ENCODE measurements at places on chromosomes 1 and 21.
A peak's percentile ranks its signal among the peaks of the same experiment; 100 is the strongest.

- DNase-seq: peak; percentile 36
Observed at GRCh38 chr1:112359961-112360767, 35.9 kb upstream of the CTTNBP2NL start.

- DNase-seq: no peak
Observed at GRCh38 chr1:180392020-180392419, 110.4 kb downstream of the ACBD6 start.

DNA sequence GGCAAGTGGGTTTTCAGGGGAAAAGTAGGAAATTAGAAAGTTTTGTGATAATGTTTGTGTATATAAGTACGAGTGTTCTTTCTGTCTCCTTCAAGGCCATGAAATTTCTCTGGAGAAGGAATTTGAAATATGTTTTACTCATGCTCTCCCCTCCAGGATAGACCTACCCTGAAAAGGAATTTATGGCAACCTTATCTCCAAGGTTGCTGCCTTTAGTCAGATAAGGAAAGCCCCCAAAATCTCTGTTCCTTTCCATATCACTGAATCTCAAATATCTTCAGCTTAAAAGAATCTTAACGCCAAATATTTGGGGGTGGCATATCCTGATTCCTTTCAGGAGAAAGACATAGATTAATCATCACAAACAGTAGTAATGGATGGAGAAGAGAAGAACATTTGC, 499 bp upstream of the C4BPB start:
- no peak for DNase-seq

DNA sequence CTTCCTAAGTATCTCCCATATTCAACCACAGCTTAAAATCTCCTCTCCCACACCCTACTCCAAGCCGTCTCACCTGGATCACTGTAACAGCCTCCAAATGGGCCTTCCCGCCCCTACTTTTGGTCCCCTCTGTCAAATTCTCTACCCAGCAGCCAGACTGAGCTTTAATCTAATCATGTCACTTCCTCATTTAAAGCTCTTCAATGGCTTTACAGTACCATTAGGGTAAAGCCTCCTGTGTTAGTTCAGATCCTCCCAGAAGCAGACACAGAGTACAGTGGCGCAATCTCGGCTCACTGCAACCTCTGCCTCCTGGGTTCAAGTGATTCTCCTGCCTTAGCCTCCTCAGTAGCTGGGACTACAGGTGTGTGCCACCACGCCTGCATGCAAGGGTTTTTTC, 46.8 kb upstream of the PSEN2 start:
- no peak for DNase-seq

DNA sequence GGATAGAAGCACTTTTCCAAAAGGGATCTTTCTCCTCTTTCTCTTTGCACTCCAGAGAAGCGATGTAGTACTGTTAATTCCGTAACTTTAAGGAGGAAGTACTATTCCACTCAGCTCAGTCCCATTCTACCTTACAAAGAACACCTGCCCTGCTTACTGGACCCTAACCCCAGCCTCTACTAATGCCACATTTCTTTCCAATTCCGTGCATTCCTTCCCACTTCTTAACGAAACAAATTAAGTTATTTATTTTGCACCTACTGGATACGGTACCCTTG, 511 bp downstream of the NDC1 start:
- DNase-seq: no peak

GRCh38 chr1:27713139-27713725, 12.5 kb upstream of the FAM76A start:
- no peak for DNase-seq

DNA sequence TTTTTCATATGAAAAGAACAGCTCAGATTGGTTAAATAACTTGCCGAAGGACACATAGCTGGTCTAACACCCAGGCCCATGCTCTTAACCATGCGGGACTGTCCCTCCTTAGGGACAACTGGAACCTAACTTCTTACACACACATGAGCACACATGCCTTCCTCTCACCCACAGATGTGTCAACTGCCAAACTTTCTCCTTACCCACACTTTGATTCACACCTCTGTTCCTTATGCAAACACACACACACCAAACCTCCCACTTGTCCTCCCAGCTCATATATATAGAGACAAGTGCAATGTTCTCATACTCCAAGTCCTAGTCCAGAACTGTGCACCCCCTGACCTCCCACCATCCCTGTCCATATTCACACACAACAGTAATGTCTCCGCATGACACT, 4.3 kb downstream of the RAB25 start:
- DNase-seq: no peak

DNA sequence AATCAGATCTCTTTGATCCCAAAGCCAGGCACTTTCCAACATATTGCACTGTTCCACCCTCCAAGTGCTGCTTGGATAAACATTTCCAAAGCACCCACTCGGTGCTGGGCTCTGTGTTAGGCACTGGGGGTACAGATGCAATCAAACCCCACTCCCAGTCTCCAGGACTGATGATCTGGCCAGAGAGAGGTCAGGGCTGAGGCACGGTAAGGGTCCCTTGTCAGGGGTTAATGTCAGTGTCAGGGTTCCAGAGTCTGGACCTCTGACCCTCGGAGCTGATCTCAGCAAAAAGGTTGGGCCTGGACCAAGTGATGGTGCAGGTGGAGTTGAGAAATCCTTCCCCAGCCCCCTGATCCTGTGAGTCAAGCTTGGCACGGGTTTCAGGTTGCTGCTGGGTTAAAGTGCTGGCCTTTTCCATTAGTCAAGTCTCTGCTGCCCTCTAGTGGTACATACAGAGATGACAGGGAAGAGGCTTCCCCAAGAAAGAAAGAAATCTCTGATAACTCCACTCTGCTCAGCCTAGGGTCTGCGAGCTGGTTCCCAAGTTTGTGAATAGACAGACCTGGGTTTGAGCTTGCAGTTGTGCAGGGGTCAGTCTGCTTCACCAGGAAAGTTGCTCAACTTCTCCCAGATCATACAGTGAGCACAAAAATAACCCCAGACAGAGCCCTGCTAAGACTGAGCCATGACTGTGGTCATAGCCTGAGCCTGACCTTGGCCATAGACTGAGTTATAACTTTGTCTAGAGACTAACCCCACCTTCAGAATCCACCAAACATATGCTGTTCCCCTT, 74.6 kb downstream of the DMRTA2 start:
- DNase-seq: peak; percentile 63

GRCh38 chr1:113758631-113759332, 504 bp downstream of the PHTF1 start:
- DNase-seq: peak; percentile 83

DNA sequence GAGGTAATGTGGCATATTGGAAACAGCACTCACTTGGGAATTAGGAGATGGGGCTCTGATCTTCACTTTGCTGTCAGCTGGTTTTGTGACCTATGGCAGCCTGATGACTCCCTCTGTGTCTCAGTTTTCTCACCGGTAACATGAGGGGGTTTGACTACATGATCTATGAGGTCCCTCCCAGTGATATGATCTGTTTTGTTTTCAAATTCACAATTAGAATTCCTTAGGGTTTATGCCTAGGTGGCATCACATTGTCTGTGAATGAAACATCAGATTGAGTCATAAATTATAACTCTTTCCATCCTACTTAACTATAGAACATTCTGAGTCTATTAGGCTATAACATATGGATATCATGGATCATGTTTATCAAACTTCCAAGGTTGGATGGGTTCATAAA, 386.6 kb downstream of the PTBP2 start:
- no peak for DNase-seq

DNA sequence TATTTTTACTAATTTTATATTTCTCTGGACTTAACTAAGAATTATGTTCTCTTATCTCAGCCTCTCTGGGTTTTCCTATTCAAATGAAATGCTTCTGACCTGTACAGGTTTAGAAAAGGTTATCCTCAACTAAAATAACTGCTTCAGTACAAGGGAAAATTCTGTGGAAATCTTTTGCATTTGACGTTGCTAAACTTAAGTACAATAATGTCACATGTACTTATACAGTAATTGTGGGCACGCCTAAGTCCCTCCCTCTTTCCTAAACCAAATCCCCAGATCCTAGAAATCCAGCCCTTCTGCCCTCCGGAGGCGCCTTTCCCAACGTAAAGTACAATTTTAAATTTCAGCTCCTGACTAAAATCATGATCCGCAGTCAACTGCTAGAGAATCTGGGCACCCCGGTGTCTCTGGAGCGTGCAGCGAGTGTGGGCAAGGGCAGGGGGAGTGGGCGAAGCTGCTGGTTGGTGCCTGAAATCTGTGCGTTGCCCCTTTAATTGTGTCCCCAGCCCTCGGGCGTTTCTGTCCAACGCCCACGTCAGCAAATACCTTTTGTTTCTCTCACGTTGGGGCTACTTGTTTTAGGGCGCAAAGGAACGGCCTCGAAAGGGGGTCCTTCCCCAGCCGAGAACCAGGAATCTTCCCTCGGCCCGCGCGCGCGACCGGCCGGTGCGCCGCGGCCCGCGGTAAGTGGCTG, at the start of gene ZBTB8A:
Gene ZBTB8A, plus strand, starts transcription at position 541 of the 697 bp plus-strand sequence. CDS start 53,505 bp downstream, outside the sequence.
- peak; percentile 54 for DNase-seq

- no peak for DNase-seq
Observed at GRCh38 chr1:8420318-8420717, 102.4 kb downstream of the SLC45A1 start.

GRCh38 chr1:198155253-198155652, 1.5 kb upstream of the NEK7 start:
- no peak for DNase-seq

GRCh38 chr1:160109686-160110085, 5.9 kb upstream of the ATP1A2 start:
- DNase-seq: no peak

DNA sequence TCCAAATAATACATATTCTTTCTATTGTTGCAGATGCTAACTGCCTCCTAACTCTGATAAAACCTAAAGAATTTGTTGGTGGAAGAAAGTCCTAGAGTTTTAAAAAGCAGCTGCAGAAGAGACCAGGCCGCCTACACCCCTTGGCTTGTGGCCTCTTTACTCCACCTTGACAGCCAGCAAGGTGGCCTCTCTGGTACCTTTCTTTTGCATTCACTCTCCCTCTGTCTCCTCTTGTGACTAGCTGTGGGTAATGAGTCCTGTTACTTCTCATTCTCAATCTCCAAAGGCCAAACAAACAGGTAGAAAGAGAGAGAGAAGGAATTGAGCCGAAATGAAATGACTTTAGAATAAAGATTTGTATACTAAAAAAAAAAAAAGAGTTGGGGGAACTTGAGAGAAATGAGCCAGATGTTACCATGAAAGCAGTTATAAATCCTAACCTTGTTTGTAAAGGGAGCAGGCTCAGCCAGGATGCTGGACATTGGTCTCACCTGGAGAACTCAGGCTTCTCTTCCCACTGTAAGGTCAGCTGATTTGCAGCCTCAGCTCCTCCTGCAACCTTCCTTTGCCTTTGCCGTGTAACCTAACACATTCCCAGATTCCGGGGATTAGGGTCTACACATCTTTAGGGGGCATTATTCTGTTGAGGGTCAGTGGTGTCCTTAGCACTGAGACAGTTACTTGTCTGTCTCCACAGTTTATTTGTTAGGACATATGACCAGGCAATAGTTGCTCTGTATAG, 164.1 kb upstream of the IRF2BP2 start:
- no peak for DNase-seq

GRCh38 chr1:18473195-18473815, 7.4 kb upstream of the KLHDC7A start:
- DNase-seq: no peak

- DNase-seq: no peak
Observed at GRCh38 chr1:235325139-235325538, 2.8 kb downstream of the ARID4B start.

- no peak for DNase-seq
Observed at GRCh38 chr1:147581459-147581858, 40.2 kb downstream of the BCL9 start.

- no peak for DNase-seq
Observed at GRCh38 chr1:178733972-178734371, 8.9 kb downstream of the RALGPS2 start.

DNA sequence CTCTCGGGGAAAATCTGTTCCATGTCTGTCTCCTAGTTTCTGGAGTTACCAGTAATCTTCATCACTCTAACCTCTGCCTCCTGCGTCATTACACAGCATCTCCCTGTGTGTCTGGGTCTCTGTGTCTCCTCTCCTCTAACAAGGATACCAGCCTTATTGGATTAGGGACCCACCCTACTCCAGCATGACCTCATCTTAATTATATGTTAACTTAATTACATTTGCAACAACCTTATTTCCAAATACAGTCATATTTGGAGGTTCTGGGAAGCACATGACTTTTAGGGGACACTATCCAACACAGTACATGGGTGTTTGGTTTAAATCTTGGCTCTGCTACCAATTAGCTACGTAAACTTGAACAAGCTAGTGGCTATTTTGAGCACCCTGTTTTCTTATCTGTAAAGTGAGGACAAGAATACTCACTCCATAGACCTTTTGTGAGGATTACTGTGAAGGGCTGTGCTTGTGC, 83.9 kb upstream of the SGIP1 start:
- no peak for DNase-seq

DNA sequence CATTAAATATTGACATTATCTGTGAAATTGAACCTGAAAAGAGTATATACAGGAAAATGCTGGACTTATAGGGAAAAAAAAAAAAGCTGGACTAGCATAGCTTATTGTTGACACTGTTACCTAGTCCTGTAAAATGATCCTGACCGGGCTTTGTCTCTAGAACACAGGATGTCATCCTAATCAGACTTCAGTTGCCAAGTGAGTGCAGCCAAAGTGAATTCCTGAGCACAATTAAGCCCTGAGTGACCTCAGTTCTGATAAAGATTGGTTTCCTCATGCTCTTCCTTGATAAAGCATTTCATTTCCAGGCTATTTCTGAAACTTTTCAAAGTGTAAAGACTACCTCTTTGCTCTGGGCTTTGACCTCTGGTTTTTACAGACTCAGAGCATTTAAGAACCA, 19.8 kb downstream of the SELP start:
- DNase-seq: no peak

GRCh38 chr1:109319114-109319513, 12.3 kb upstream of the MYBPHL start:
- no peak for DNase-seq

GRCh38 chr1:93346421-93346993, 800 bp downstream of the DR1 start:
- DNase-seq: no peak

DNA sequence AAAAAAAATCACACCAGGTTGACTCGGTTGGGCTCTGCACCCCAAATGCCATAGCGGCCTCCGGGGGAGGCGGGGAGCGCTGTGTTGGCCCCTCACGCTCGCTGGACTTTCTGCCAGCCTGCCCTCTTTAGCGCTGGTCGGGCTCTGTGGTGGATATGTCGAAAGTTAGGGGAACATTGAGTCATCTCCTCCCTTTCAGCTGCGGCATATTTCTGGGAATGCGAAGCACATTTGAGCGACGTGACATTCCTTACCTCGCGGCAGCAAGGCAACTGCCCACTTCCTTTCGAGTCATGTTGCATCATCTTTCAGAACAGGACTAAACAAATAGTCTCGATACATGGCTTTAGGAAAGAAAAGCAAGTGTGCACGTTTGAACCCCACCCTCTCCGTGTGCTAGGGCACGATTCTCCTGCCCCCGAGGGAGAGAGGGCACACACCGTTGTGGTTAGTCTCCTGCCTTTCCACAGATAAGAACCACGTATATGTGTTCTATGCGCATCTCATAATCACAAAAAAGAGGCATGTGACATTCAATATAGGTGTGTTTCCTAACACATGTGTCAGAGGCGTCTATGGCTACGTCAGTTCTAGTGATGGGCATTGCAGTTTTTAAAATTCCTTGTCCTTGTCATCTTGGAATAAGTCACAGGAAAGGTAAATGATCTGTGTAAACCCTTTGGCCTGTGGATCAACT, 105.9 kb upstream of the SLC45A1 start:
- DNase-seq: no peak

- no peak for DNase-seq
Observed at GRCh38 chr1:156358641-156359040, 10.4 kb upstream of the RHBG start.

Measured in WTC11 (cell line).